SJCRH30 (cell line): ENCODE measurements at places on chromosomes 13 and 19. TPM values are rescaled to one million over a fixed set of nuclear protein-coding genes. Genes with fewer than 3 reads are reported as not detected.

The ZNF284 gene
- total RNA-seq = 4.0 and 4.7 TPM in 2 replicates

The PPM1N gene
- total RNA-seq = 1.0 and 1.4 TPM in 2 replicates

The KCNK6 gene
- total RNA-seq = 2.4 and 3.2 TPM in 2 replicates

The ADGRE2 gene
- 0.66 and 0.85 TPM in 2 replicates for total RNA-seq

The CBY2 gene
- not detected in 2 replicates for total RNA-seq

The B3GNT3 gene
- total RNA-seq = not detected in 2 replicates

The PCDH20 gene
- 1.1 TPM in 2 replicates for total RNA-seq

The PGLYRP1 gene
- total RNA-seq = not detected in 2 replicates

The ADPRHL1 gene
- 1.9 and 2.2 TPM in 2 replicates for total RNA-seq

The ZNF446 gene
- 6.1 and 6.7 TPM in 2 replicates for total RNA-seq

The CGB1 gene
- total RNA-seq = not detected in 2 replicates

The SHANK1 gene
- not detected in 2 replicates for total RNA-seq

The SIGLEC10 gene
- not detected in 2 replicates for total RNA-seq

The RFPL4AL1 gene
- total RNA-seq = 0.61 and 1.1 TPM in 2 replicates

The IGFL3 gene
- total RNA-seq = not detected in 2 replicates

The C19orf81 gene
- not detected in 2 replicates for total RNA-seq

The EXOC3L2 gene
- 0.13 TPM in 1 of 2 replicates, not detected in the other for total RNA-seq

The SYT3 gene
- total RNA-seq = 1.5 and 1.8 TPM in 2 replicates

The CGB8 gene
- not detected in 2 replicates for total RNA-seq

The LGALS7B gene
- not detected in 2 replicates for total RNA-seq

The NALCN gene
- 0.26 and 0.68 TPM in 2 replicates for total RNA-seq

The PNMA8A gene
- total RNA-seq = 40.1 and 41.8 TPM in 2 replicates

The SHKBP1 gene
- total RNA-seq = 44.1 and 46.6 TPM in 2 replicates

The RNF17 gene
- total RNA-seq = not detected in 2 replicates

The RNF126 gene
- 37.6 and 38.8 TPM in 2 replicates for total RNA-seq

The CD70 gene
- not detected in 2 replicates for total RNA-seq

The CCNE1 gene
- 66.3 and 72.7 TPM in 2 replicates for total RNA-seq

The CPT1C gene
- 15.2 and 20.4 TPM in 2 replicates for total RNA-seq

The IGLON5 gene
- total RNA-seq = not detected in 2 replicates

The ZNF726 gene
- 23.3 and 25.3 TPM in 2 replicates for total RNA-seq

The OR4F17 gene
- total RNA-seq = 0.08 TPM in 1 of 2 replicates, not detected in the other

The UCHL3 gene
- total RNA-seq = 53.3 and 59.2 TPM in 2 replicates

The NLRP11 gene
- total RNA-seq = 4.6 and 4.9 TPM in 2 replicates

The SIGLEC11 gene
- total RNA-seq = 2.7 and 4.5 TPM in 2 replicates

The PSG6 gene
- total RNA-seq = not detected in 2 replicates

The PRTN3 gene
- not detected in 2 replicates for total RNA-seq

The WASF3 gene
- total RNA-seq = 27.5 and 30.3 TPM in 2 replicates

The PRX gene
- 2.9 and 4.0 TPM in 2 replicates for total RNA-seq

The ZSCAN4 gene
- total RNA-seq = not detected in 2 replicates

The FBXO17 gene
- total RNA-seq = 4.6 and 5.3 TPM in 2 replicates

The MBNL2 gene
- 32.9 and 33.4 TPM in 2 replicates for total RNA-seq

The ZGLP1 gene
- 0.89 and 2.1 TPM in 2 replicates for total RNA-seq

The LSM7 gene
- 179 and 185 TPM in 2 replicates for total RNA-seq

The GET3 gene
- 79.5 and 87.1 TPM in 2 replicates for total RNA-seq

The HPN gene
- total RNA-seq = not detected in 2 replicates

The CEACAM7 gene
- total RNA-seq = not detected in 2 replicates

The ZFP82 gene
- 16.8 and 17.0 TPM in 2 replicates for total RNA-seq

The ZNF441 gene
- total RNA-seq = 6.0 and 6.2 TPM in 2 replicates

The SAMD1 gene
- 88.1 and 102 TPM in 2 replicates for total RNA-seq

The RFPL4A gene
- 1.1 TPM in 2 replicates for total RNA-seq
